ENCODE measurements at places on chromosomes 5 and 9.

- DNase-seq = no peak
Observed at GRCh38 chr5:126438267-126438666, 15.1 kb downstream of the GRAMD2B start.

- no peak for DNase-seq
Observed at GRCh38 chr9:14627513-14627912, 65.7 kb downstream of the ZDHHC21 start.

- peak; percentile 20 for DNase-seq
Observed at GRCh38 chr5:69007726-69008368, 86.0 kb upstream of the SLC30A5 start.

- no peak for DNase-seq
Observed at GRCh38 chr5:119284031-119284430, 71.8 kb upstream of the TNFAIP8 start.

- DNase-seq = no peak
Observed at GRCh38 chr5:61416420-61416819, 84.4 kb downstream of the ZSWIM6 start.

GRCh38 chr9:131529597-131530545 lies 1.2 kb downstream of the UCK1 start:
- no peak for DNase-seq

DNA sequence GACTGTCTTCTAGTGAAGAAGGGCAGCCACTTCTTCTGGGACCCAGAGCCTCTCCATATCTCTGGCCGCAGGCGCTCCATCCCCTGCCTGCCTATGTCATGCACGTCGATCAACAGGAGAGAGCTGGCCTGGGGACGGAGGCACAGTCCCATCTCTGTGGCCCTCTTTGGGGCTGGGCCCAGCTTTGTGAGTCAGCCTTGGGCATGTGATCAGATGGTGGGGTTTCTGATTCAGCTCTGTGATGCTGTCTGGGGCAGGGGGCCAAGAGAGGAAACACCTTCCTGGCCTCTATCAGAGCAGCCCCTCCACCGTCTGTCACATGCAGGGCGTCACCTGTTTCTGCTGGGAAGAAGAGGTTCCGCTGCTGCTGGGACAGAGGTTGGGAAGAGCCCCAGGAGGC lies 72.6 kb downstream of the MVB12B start:
- no peak for DNase-seq

DNA sequence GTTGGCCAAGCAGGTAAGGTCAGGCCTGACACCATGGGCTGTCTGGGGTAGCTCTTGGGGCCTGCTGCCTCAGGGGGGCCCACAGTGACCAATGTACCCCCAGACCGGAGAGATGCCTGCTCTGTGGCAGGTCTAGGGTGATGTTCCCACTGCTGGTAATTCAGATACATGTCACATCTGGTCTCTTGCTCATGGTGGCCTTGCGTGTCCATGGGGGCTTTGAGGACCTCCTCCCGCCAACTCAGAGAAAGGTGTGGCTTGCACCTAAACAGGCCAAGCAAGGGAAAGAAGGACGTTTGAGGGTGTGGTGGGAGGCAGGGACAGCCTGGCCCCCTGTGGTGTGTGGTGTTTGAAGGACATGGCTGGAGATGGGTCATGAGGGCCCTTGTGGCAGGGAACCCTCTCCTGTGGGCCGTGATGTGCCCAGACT lies 75.2 kb downstream of the PHF2 start:
- DNase-seq = no peak

DNA sequence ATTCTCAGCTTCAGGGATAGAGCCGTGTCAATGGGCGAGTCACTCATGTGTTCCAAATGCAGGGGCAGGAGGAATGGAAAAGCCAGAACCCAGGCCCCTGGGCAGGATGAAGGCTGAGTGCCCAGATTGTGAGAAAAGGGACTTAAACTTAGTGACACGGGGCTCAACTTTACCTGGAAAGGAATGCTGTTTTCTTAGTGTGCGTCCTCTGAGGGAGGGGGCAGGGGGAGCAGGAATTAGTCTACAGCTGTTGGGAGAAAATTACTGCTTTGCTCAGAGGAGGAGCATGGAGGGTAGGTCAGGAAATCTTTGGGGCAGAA lies 14.6 kb downstream of the HK3 start:
- no peak for DNase-seq

GRCh38 chr9:111632695-111633388 lies 1.7 kb downstream of the DNAJC25 start:
- no peak for DNase-seq

- no peak for DNase-seq
Observed at GRCh38 chr9:27569406-27569805, 3.9 kb downstream of the C9orf72 start.

GRCh38 chr5:33102551-33102950 lies 338.2 kb upstream of the TARS1 start:
- DNase-seq = no peak

DNA sequence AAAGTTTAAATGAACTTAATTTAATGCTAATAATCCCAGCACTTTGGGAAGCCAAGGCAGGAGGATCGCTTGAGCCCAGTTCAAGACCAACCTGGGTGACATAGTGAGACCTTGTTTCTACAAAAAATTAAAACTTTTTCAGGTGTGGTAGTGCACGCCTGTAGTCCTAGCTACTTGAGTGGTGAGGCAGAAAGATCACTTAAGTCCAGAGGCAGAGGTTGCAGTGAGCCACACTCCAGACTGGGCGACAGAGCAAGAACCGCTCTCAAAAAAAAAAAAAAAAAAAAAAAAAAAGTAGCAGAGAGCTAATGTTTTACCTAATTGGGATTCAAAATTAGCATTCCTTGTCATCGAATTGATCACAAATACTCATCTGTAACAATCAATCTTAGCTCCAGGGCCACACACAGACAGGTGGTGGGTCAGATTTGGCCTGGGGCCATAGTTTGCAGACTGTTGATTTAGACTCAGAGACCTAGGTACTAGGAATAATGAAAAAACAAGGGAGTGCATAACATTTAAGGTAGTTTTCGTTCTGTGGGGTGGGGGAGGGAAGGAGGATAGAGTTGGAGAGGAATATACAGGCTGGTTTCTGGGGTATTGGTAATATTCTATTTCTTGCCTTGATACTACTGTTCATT lies 21.4 kb downstream of the HSDL2 start:
- DNase-seq = no peak

DNA sequence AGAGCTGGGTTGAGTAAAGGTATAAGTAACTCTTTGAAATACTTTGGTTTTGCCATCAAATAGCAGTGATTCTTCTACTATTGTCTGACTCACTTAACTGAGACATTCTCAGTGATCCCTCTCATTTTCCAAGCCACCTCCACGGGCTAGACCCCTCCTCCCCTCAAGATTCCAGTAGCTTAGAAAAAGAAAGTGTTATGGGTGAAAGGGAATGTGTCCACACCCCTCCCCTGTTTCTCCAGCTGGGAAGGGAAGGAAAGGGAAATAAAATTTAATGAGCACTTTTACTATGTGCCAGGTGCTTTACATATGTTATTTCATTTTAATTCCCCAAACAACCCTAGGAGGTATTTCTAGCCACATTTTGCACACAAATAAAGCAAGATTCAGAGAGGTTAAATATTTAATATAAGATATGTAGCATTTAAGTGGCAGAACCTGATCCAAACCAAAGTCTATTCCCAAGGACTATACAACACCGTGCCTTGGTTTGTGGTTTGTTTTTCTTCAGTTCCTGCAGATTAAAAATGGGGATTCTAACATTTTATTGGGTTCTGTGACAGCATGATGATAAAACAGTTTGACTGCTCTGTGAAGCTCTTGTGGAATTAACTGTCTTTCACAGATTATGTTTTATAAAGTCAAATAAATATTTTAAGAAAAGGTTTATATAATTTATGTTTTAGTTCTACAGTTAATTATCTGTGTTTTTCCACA lies 135.9 kb downstream of the ZSWIM6 start:
- DNase-seq = no peak

GRCh38 chr5:16538006-16538405 lies 72.4 kb upstream of the ZNF622 start:
- no peak for DNase-seq

GRCh38 chr9:72874344-72874743 lies 78.5 kb downstream of the ALDH1A1 start:
- no peak for DNase-seq

DNA sequence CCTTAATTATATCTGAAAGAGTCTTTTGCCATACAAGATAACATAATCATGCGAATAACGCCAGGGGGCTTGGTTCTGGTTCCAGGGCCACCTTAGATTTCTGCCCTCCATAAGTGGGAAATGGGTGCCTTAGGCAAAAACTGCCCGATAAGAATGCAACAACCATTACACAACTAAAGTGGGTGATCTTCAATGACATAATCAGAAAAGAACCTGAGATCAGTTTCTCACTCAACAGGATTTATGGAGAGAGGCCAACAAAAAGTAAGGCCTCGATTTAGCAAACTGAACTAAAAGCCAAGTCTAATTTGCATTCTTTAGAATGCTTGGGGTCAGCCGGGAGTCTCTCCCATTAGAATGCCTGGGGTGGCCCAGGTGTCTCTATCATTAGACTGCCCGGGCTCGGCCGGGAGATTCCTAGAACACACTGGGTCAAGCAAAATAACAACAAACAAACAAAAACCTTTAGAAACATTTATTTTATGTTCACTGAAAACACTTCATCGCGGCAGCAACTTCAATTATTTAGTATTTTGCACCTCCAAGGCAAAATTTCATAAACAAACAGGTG lies 194.8 kb downstream of the AUH start:
- DNase-seq = no peak

GRCh38 chr5:179241175-179241574 lies 104.1 kb downstream of the ADAMTS2 start:
- no peak for DNase-seq

DNA sequence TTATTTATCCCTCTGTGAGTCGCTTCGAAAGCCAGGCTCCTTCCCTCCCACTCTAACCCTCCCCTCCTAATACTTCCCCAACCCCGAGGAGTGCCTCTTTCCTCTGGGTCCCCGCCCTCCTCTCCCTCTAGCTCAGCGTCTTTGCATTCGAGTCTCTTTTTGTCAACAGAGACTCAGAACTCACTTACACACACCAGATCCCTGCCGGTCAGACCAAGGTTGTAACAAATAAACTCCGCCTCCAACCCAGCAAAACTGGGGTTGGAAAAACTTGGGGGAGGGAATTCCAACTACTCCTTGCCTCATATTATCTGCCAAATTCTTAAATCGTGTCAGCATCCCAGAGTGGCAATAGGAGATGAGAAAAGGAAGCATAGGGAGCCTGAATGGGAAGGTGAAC lies at the start of gene HTR1A:
HTR1A (minus strand) TSS at position 167 of the 400 bp plus-strand sequence. CDS start 726 bp downstream, outside the sequence.
- DNase-seq = no peak

- DNase-seq = no peak
Observed at GRCh38 chr9:77507212-77507961, 140.7 kb downstream of the GNA14 start.

GRCh38 chr5:18792145-18792544 lies 1157.9 kb downstream of the TAF11L14 start:
- DNase-seq = no peak

DNA sequence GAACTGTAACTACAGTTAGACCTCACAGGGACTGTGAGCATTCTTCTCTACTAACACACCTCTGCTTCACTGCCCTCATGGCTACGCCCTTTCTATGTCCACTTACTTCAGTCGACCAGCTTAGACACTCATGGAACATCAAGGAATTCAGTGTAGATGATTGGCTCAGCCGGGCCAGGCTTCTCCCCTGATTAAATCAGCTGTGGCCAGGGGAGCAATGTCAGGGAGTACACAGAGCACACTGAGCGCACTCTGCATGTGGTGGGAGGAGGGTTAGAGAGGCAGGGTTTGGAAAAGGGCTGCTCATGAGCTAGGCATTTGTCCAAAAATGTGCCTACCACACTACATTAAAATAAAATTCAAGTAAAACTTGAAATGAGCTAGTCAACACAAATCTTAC lies 400.5 kb downstream of the ARRDC3 start:
- no peak for DNase-seq

DNA sequence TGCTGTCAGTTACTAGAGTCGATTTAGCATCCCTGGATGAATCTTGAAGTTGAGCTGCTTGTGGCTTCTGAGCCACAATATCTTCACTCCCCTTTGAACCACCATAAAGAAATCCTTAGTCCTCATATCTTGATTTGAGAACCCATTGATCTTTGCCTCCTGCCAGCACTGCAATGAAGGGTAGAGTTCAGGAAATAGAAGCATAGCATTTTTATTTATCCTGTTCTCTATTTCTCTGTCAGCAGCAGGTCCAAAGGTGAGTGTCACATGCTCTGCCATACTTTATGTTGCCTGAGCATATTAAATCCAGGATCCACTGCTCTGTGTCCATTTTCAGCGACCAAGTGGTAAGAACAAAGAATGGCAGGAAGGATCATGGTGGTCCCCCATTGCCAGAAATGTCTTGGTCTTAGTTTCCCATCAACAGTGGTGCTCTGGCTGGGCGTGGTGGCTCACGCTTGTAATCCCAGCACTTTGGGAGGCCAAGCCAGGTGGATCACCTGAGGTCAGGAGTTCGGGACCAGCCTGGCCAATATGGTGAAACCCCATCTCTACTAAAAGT lies 80.2 kb upstream of the PANK3 start:
- DNase-seq = no peak

- DNase-seq = no peak
Observed at GRCh38 chr9:15697446-15697851, 144.6 kb downstream of the CCDC171 start.

DNA sequence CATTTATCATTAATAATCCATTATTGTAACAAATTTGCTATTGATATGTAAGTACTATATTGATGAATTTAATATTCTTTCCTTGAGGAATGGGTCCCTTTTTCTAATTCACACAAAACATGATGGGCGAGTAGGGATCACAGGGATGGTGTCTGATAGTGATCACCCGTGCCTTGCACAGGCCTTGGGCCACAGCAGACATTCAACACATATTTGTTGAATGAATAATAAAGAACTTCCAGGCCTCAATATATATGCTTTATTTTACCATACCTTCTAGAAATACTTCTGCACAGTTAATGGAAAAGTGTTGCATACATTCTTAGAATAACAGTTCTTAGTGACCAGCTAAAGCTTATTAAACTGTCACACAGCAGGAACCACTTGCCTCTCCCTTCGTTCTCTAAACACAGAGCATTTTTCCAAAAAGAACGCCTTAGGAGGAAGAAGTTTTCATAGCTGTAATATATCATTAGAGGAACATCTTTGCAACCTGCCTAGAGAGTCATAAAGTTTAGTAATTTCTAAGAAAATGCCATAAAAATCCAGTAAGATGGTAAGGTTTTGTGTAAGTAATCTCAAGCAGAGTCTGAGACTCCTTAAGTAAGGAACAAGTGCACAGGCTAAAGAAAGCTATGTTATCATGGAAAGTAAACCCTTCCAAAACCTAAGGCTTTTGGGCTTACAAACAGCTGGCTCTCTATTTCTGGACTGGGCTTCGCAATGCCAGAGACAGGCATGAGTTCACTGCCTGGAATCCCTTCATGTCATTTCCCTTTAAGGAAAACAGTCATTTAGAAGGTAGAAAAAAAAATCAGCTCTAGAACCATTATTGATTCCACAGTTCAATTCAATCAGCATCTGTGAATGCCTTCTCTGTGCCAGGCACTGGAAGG lies 17.7 kb downstream of the TTLL11 start:
- no peak for DNase-seq

GRCh38 chr5:133050521-133050920 lies 1.3 kb upstream of the HSPA4 start:
- no peak for DNase-seq
